GM23248 (cell line): ENCODE measurements at places on chromosomes 3 and 15.

GRCh38 chr3:24678421-24678865 is 183.8 kb upstream of the THRB start:
- peak; percentile 90 for DNase-seq

DNA sequence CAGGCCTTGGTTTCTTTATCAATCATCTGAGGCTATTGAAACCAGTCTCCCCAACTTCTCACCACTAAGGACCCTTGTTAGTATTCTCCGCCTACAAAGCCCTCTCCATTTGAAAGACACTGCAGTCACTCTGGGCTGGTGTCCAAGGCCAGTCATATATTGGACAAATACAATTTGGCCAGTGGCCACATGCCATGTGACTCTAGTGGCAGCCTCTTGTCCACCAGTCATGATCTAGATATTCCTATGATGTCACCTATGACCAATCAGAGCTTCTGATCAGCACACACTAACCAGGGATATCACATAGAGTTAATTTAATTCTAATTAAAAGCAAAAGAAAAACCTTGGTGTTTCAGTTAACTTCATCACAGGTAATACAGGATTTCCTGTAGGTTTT is 68.2 kb downstream of the RAB11A start:
- DNase-seq = peak; percentile 43

GRCh38 chr3:15804553-15805095 is 6.8 kb upstream of the ANKRD28 start:
- DNase-seq = no peak

GRCh38 chr15:45180201-45180600 is 7.6 kb downstream of the SHF start:
- no peak for DNase-seq

GRCh38 chr3:77449459-77450350 is 409.8 kb downstream of the ROBO2 start:
- no peak for DNase-seq

DNA sequence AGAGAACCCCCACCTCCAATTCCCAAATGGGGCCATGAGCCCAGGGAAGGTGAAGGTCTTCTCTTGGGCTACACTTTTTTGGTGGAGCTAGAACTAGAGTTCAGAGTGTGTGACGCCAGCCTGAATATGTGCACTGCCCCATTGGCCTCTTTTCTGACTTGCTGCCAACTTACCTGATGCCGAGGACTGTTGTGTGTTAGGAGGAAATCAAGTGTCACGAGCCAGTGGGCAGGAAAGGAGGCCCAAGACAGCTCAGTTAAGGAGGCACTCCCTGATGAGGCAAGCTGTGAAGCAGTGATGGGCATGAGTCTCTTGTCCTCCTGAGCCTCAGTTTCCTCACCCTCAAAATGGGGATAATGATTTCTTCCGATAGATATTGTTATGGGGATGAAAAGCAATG is 107.8 kb downstream of the ANP32A start:
- DNase-seq = no peak

- peak; percentile 77 for DNase-seq
Measured at GRCh38 chr3:64049136-64049535, 25.8 kb upstream of the PSMD6 start.

DNA sequence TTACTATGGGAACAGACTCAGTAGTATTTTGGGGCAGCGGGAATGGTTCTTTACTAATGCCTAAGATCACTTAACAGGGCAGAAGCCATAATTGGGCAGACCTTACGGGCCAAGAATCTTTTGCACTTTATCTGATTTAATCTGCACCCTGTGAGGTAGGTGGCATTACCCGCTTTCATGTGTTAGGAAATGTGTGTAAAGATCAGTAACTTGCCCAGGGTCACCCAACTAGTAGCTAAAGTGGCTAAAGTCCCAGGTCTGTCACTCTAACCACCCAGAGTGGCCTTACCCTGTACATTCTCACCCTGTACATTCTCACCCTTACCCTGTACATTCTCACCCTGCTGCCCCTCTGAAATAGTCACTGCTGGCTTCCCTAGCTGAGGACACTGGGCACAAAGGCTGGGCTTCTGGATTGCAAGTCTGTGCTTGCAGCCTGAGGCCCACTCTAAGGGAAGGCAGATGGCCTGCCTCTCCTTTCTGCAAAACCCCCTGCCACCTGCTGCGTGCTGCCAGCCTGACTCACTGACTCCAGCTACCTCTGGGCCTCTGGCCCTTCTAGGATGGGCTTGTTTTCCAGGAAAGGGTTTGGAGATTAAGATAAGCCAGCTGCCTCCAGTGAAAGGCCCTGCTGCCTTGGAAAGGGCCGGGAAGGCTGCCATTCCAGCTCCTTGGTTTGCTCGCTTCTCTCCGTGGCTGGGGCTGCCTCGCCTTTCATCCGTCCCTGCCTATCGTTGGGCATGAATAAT is 37.5 kb upstream of the MYZAP start:
- DNase-seq = no peak

- DNase-seq = peak; percentile 89
Measured at GRCh38 chr3:56323986-56324420, 144.3 kb downstream of the ERC2 start.

DNA sequence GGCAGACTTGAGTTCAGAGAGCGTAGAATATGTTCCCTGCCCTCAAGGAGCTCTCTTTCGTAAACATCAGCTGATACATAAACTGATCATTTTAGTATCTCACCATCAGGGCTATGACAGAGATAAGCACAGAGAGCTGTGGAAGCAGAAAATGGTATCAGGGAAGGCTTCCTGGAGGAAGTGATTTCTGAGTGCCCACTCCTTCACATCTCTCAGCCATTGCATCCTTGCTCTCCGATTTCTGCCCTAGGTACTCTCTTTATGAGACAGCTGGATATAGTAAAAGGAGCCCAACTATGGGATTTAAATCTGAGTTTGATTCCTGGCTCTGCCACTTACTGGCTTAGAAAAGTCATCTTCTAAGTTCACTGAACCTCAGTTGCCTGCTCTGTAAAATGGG is 9.1 kb upstream of the AP2M1 start:
- DNase-seq = no peak

DNA sequence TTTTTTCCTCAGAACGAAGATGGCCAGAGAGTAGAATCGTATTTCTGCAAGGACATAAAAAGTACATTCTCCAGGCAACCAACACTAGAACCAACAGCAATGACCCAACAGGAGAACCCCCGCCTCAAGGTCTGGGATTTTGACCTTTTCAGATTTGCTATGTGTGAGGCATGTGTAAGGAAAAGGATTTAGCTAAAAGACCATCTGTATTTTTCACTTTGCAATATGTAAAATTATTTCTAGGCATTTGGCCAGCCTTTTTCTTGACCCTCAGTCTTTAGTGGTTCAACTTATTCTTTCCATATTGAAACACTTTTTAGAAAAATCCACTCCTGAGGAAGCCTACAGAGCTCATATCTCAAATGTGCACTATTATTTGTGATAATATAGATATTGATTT is 219.2 kb upstream of the GOLGA6L4 start:
- DNase-seq = no peak

GRCh38 chr3:107285197-107285596 is 92.0 kb upstream of the CCDC54 start:
- peak; percentile 55 for DNase-seq

DNA sequence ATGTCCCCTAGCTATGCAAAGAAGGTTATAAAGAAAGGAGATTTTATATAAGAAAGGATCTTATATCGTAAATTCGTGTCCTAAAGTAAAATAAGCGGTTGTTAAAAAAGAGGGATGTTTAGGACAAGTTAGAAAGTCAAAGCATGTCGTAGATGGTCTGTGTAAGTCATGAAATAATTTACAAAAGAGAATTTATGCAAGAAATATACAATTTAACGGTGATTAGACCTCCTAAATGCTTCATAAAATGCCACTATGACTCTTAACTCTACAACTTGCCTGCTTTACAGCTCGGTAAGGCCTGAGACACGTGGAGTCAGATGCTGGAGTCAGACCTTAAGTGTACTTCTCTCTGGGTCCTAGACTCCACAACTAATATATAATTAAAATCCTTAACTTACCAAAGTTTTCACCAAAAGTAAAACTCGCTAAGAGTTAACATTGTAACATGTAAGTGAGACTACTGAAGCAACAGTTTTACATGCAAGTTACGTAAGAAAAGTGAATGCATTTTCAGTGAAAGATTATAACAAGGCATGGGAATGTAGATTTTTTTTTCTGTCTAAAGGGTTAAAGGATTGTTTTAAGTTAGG is 13.3 kb upstream of the SRPRB start:
- DNase-seq = no peak

DNA sequence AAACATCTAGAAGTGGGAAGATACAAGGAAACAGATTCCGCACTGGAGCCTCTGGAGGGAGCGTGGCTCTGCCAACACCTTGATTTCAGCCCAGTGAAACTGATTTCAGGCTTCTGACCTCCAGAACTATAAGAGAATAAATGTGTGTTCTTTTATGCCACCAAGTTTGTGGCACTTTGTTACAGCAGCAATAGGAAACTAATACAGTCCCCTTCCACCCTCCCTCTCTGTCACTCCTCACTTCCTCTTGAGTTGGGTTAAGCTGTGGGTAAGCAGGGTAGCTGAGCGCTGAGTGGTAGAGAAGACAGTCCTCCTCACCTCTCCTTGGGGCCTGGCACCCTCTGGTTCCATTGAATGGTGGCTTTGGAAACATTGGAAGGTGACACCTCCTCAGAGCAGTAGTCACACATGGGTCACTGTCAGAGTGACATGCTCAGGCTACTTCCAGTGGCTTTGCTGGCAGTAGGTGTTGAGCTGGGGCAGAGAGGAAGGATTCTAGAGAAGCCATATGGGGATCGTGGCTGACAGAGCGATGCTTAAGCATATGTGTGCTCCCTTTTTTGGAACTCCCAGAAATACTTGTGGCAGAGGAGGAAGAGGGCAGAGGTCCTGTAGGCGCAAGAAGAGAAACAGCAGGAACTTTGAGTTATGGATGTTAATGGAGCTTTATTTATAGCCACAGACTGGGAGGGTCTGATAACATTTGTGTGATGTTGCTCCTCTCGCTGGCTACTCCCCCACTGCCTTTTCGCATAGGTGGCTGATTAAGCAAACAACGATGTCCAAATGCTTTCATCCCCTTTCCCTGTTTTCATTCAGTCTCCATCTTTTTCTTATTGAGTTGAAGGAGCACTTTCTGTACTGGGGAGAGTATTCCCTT is 14.8 kb upstream of the HCN4 start:
- no peak for DNase-seq
